CD4-positive, alpha-beta T cell (primary cell): ENCODE measurements at places on chromosomes 13 and 19.

DNA sequence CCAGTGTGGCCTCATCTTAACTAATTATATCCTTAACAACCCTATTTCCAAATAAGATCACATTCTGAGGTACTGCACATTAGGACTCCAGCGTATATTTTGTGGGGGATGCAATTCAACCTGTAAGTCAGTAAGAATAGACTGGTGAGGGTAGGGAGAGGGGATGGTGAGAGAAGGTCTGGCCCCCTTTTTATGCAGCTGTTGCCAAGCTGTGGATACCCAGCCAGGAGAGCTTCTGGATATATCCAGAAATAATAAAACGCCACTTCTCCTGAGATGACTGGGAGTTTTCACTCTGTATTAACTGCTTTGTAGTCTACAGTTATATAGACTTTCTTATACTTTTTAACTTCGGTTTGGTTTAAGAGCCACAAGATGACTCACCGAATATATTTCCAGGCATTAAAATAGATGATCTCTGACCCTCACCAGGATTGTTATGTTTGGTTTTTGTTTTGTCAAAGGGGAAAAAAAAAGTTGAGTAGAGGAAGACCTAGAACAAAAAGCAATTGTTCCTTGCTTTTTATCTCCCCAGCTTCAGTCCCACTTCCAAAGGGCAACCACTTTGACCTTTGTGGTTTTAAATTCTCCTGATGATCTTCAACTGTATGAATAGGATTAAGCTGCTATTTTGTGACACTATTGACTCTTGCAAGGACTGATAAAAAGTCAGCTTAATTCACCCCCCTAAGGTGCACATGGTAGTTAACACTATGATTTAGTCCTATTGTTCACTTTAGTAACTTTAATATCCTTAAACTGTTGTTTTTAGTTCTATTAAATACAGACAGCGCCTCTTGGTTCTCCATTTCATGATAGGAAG is 3.1 kb upstream of the NEK3 start:
- no peak for DNase-seq

- no peak for DNase-seq
These were observed 30.6 kb upstream of the DPP9 start for GRCh38 chr19:4754248-4754647.

GRCh38 chr19:3606690-3607289 is at the start of gene TBXA2R:
TBXA2R (minus strand) TSS chr19:3606875; CDS start chr19:3600634, 6,241 bp downstream.
- DNase-seq = peak; percentile 40

DNA sequence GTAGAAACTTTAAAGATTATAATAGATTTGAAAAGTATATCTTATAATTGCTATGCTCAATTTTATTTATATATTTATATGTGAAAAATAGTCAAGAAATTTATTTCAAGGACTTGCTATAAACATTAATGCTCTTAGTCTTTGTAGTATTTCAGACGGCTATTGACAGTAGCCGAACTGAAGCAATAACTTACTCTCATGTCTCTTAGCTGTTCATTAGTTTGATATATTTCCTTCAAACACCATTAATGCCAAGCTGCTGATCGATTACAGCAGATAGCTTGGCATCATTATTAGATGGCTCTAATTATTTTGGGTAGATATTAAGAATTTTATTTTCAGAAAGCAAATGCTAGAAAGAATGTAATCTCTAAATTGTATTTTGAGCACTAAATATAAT is 1151.5 kb upstream of the SPRY2 start:
- DNase-seq = no peak
